WTC11 (cell line): ENCODE measurements at places on chromosomes 2 and 18.

GRCh38 chr2:30561349-30561748, 114.3 kb downstream of the LCLAT1 start:
- DNase-seq = no peak

DNA sequence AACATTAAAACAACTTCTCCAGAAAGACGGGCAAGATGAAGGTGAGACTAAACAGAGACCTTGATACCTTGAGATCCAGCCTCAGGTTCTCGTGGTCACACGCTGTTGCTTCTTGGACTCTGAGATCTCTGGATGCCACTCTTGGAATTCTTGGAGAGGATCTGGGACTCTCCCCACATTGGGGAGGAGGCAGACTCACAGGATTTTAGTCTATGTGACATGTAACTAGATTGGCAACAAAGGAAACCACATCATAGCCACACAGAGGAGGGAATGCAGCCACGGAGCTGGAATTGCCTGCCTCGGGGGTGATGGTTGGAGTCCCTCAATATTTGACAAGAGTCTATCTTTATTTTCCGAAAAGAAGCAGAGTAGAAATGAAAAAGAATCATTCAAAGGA, 78.8 kb upstream of the IGFBP5 start:
- no peak for DNase-seq

- no peak for DNase-seq
Measured at GRCh38 chr18:3238742-3239141, 8.9 kb upstream of the MYL12A start.

- no peak for DNase-seq
Measured at GRCh38 chr2:176149481-176149938, 1.8 kb upstream of the HOXD4 start.

- no peak for DNase-seq
Measured at GRCh38 chr2:202373490-202373889, 2.6 kb upstream of the BMPR2 start.
